ENCODE measurements at places on chromosomes 5 and 9.

GRCh38 chr5:6603643-6604042 lies 29.2 kb downstream of the NSUN2 start:
- no peak for DNase-seq

GRCh38 chr5:75049456-75050351 lies 2.7 kb downstream of the GCNT4 start:
- DNase-seq = peak; percentile 66

DNA sequence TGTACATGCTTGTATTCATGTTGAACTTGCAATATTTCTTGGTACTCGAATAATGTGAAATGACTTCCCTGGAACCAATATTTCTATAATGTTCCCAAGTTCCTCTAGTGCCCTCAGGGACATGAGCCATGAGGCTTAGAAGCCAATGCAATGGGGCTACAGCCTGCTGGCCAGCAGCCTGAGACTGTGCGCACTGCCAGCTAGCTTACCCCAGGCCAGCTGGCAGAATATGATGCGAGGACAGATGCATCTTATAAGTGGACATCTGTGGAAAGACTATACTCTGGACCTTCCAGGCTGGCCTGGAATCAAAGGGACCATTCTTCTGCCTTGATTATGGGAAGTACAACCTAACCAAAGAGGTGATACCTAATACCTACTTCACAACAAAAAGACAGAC lies 1862.0 kb upstream of the ACO1 start:
- DNase-seq = no peak

DNA sequence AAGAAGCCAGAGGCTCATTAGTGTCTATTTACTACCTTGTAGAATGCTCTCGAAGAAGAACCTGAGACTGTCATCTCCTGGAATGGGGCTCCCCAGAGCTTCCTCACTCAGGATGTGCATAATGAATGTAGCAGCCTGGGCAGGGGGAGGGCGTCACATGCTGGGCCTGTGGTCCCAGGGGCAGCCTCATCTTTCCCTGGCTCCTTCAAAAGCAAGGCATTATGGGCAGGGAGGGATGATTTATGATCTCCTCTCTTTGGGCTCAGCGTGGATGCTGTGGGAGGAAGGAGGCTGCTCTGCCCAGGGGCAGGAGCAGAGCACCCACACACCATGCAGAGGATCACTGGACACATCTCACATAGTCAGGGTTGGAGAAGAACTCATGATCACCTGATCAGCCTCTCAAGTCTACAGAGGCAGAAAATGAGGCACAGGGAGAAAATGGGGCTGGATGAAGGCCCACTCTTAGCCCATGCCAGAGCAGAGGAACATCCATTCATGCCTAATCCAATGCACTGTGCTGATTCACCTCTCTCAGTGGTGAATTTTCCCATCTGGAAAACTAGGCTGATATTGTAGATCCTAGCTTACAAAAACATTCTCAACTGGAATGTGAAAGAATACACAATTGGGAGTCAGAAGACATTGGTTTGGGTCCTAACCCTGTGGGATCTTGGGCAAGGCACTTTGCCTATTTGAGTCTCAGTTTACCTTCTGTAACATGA lies 173.7 kb downstream of the CARTPT start:
- no peak for DNase-seq

DNA sequence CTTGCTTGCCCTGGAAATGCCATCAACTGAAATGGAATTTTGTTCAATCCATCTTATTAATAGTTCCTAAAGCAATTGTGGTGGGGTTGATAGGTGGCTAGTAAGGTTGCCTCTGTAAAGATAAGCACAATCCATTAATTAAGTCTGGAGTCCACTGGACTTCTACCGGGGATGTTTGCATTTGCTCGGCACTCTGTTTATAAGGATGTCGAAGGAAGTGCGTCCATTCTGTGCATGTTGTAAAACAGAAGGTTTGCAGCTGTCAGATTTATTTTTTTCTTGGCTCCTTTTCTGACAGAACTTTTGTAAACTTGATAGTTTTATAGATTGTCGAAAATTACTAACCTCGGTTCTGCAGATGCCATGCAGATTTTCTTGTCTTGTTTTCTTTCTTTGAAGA lies 12.8 kb upstream of the TNFAIP8 start:
- DNase-seq = no peak

DNA sequence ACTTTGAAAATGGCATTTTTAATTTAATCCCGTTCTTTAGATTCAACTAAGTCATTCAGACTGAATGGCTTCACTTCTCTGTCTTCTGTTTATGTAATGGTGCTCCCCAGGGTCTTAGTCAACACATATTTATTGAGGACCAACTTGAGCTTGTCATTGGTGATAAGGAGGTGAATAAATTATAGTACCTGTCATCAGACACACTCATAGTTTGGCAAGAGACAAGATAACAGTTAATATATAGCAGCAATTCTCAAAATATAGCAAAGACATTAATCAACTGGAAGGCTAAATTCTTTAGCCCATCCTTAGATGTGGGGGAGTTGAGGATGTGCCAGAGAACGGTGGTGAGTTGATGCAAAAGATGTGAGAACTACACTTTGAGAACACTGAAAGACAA lies 78.4 kb downstream of the MACIR start:
- no peak for DNase-seq

- peak; percentile 88 for DNase-seq
Observed at GRCh38 chr5:36944607-36945225, 68.1 kb downstream of the NIPBL start.

DNA sequence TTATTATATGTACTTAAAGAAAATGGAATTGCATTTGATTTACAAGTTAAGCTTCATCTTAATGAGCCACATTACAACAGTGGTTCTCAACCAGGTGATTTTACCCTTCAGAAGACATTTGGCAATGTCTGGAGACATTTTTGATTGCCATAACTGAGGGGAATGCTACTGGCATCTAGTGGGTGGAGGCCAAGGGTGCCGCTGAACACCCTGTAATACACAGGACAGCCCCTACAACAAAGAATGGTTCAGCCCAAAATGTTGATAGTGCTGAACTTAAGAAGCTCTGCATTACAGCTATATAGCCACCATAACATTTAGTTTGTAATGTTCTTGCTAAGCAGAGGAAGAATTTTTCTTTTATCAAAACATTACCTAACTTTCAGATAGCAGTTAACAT lies 103.1 kb downstream of the PAM start:
- no peak for DNase-seq

DNA sequence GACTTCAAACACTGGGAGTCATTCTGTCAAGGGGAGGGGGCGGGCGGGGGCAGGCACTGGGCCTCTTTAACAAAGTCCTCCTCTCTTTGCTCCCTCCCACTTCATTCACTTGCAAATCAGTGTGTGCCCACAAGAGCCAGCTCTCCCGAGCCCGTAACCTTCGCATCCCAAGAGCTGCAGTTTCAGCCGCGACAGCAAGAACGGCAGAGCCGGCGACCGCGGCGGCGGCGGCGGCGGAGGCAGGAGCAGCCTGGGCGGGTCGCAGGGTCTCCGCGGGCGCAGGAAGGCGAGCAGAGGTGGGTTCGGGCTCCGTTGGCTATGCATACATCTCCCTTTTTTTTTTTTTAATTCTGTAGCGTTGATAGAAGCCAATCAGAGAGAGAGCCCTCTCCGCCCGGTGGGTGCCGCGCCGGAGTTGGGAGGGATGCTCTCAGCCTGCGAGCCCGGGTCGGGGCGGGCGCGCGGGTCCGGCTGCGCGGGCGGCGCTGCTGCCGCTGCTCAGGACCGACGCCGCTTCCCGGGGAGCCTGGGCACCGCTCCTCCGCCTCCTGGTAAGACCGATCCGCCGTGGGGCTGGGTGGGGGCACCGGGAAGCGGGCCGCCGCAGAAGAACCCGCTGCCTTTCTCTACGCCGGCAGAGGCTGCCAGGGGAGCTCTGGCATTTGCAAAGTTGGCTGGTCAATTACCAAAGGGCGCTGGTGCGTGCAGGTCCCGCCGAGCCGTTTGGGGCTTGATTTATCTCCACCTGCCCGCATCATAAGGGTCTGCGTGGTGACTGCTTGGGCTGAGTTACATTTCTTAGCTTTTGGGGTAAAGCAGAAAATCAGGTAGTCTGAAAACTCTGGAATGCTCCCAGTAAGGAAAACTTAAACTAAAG lies at the start of gene CDH6:
Gene CDH6 (plus strand): TSS at position 96 of the 877 bp plus-strand sequence. CDS start 73,788 bp downstream, outside the sequence.
- peak; percentile 43 for DNase-seq

- no peak for DNase-seq
Observed at GRCh38 chr5:59540366-59540765, 353.2 kb downstream of the PDE4D start.

GRCh38 chr5:172703952-172704351 lies 62.9 kb downstream of the NEURL1B start:
- DNase-seq = no peak

DNA sequence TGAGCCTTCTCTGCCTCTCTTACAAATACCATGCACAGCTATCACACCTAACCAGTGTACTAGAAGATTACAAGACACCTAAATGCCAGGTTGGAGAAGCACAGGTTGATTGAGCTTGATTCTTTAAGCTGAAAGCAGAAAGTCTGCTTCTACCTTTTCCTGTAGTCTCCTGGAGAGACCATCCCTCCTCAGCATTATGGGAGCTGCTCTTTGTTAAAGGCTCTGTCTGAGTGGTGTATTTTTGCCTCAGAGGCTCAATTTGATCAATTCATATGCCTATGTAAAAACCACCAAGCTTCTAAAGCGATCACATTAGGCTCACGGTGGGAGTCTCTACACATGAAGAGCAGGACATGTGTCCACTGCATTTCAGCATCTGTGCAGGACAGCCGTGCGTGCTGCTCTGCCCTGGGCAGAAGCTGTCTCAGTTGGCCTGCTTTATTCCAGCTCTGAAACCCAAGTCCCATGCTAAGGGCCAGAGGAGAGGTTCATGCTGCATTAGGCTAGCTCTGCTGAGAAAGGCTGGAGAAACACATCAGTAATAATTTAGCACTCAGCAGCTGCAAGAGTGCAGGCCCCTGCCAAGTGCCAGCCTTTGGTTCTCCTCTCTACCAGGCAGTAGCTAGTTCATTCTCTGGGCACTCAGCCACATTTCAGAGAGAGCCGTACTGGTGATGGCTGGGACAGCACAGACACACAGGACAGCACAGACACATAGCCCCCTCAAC lies 41.7 kb downstream of the TMEM167A start:
- no peak for DNase-seq

- DNase-seq = no peak
Observed at GRCh38 chr5:122494109-122494508, 182.1 kb downstream of the SNCAIP start.

DNA sequence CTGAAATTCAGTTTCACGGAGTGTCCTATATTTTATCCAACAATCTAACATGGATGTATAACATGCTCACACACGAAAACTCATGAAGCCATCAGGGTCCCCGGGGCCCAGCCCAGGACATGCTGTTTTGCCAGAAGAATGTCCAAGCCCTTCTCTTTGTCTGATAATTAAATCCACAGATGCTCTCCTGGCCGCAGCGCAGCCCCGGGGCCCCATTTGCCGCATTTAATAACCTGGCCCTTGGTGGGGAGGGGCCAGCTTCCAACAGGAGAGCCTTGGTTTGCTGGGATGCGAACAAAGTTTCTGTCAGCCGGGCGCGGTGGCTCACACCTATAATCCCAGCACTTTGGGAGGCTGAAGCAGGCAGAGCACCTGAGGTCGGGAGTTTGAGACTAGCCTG lies 30.0 kb downstream of the PLPP7 start:
- DNase-seq = no peak

DNA sequence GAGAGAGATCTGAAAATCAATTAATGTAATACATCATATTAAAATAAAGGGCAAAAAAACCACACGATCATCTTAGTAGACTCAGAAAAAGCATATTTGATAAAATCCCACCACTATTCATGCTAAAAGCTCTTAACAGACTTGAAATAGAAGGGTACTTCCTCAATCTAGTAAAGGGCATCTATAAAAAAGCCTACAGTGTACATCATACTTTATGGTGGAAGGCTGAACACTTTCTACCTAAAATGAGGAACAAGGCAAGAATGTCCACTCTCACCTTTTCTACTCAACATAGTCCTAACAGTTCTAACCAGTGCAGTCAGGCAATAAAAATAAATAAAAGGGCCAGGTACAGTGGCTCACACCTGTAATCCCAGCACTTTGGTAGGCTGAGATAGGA lies 38.9 kb downstream of the POLK start:
- DNase-seq = no peak

DNA sequence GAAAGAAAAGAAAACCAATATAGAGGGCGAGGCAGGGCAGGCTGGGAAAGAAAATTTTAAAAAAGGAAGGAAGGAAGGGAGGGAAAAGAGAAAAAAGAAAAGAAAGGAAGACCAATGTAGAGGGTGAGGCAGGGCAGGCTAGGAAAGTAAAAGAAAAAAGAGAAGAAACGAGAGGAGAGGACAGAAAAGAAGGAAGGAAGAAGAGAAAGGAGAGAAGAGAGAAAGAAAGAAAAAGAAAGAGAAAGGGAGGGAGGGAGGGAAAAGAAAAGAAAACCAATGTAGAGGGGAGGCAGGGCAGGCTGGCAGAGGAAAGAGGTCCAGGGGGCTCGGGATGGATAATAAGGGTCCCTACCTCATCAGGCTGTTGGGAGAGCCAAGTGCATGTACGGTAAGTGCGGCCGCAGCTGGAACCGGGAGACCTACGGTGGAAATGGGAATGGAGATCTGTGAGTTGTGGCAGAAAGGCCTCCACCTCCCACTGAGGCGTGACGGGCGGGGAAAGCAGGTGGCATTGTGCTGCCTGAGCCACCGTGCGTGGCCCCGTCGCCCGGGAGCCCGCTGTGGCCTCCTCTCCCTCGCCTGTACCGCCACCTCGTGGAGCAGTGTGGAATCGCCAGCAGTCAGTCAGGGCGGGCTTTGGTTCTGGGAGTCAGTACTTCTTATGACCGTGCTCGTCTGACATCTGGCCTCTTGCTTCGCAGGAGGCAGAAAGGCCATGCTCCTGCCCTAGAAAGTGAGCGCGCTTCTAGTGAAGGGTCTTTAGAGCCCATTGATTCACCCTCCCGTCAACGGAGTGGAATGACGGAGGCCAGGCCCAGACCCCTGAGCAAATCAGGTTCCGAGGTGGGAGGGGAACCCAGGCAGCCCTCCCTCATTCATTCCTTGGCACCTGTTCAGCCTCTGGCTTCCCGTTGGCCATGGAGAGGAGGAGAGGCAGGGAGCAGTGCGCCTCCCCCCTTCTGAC lies 10.4 kb upstream of the NHP2 start:
- DNase-seq = peak; percentile 72

DNA sequence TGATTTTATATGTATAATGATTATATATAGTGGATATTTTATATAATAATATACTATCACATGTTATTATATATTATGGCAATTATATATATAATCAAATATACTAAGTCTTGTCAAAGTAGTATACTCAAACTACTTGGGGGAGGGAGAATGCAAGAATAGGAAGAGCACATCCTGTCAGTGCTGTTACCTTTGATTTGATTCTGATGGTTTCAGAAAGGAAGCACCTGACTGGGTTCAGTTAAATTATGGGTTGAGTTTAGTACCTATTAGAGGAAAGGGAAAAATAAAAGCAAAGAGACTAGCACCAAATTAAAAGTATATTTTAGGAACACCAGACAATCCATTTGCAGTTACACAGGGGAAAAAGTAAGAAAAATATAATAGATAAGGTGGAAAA lies 107.6 kb downstream of the GRIA1 start:
- DNase-seq = no peak

GRCh38 chr5:99543841-99544240 lies 615.0 kb upstream of the CHD1 start:
- peak; percentile 1 for DNase-seq

Measured in cardiac fibroblast (primary cell).